Activated gamma-delta T cell treated with Interleukin-2 at 50 U/mL for 16 hours (primary cell): ENCODE measurements at places on chromosomes 4 and X.

DNA sequence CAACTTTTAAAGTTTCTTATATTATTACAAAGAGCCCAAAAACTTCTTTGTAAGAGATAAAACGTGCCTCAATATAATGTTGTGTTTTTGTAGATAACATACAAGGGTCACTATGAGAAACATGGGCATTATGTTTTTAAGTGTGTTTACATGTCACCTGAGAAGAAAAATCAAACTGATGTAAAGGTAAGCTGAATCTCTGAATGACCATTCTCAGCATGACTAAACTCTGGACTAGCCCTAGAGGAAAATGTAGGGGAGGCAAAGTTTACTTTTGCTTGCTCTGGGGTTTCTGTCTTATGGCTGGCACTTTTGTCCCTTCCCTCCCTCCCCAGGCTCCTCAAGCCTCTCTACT is 6.8 kb downstream of the MEPE start:
- DNase-seq, result no peak

GRCh38 chr4:1538096-1538410 is 131.8 kb upstream of the NKX1-1 start:
- DNase-seq, result no peak

- DNase-seq, result no peak
These were observed 126.9 kb downstream of the CBLL2 start for GRCh38 chrX:22399437-22400192.

- DNase-seq, result no peak
These were observed 161.3 kb upstream of the USP38 start for GRCh38 chr4:143023239-143023918.

DNA sequence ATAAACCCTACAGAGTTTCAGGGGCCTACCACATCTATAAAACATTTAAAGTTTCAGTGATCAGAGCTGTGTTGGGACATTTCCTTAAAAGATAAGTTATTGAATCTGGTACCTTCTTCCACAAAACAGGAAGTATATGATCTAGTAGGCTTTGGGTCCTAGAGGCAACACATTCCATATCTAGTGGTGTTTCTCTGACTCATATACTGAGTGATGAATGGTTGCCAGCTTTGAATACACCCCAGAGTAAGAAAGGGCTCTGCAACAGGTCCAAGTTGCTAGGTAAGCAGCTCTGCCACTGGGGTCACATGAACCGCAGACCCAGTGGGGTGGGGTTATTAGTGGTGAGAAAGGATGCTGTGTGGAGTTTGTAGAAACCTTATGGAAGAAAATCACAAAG is 32.4 kb upstream of the BLTP1 start:
- no peak for DNase-seq

- DNase-seq, result no peak
These were observed 7.3 kb downstream of the TREX2 start for GRCh38 chrX:153438532-153438931.

DNA sequence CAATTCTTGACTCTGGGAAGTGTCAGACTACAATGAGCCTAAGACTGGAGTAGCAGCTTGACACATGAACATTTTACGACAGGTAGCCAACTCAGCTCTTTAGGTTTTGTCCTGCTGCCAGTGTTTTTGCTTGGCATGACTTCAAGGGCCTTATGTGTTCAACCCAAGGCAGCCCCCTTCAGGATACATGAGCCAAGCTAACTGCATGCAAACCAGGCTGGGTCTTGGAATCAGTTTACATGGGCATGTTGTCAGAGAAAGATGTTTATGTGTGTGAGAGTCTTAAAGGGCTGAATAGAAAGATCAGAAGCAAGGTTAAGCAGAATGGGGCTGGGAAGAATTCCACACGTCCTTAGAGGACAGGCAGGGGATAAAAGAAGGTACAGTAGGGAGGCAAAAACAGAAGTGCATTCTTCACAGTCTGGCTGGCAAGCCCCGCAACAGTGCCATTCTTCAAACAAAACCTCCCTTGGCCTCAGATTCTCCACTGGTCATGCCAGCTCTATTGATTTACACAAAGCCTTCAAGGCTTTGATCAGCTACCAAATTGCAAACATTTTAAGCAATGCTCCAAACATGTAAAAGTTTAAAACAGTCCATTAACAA is 97.3 kb downstream of the NKX6-1 start:
- no peak for DNase-seq

DNA sequence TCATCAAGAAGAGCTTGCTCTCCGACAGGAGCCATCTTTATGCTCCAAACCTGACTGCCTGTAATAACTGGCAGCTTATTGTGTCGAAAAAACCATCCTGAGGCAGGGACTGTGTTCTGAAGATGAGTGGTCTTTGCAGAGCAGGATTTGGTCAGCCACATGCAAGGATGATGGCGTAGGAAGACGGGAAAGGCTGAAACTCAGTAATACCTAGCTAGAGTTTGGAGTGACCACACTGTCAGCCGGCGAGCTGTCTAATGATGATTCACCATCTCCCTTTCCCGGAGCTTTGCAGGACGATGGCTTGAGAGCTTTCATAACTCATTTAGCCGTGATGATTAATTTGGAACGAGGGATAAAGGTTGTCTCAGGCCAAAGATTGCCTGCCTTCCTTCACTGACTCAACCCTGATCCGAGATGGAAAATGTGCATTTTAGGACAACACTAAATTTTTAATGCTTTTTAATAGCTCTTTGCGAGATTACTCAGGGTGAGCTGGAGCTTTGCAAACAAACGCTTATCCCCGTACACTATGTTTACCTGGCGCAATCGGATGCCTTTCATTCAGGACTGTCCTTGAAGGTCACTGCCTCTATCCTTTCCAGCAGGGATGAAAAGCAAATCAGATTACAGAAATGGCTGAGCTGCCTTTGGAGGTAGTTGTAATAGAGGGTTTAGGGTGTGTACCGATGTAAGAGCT is 288.5 kb downstream of the ASMT start:
- DNase-seq, result no peak

DNA sequence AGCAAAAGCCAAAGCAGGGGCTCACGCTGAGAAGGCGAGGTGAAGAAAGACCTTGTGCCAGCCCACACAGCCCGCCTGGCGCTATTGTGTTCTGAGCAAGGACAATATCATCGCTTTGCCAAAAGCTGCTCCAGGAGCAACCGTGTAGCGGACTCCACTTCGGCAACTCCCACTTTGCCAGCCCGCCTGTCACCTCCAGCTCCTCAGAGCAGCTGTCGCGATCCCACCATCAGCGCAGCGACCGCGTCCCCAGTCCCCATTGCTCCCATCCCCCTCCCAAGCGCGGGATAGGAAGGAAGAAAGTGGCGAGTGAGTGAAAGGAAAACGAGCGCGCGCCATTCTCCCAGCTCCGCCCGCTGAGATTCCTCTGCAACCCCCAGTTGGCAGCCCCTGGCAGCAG is 759 bp downstream of the ZC4H2 start:
- no peak for DNase-seq

- no peak for DNase-seq
These were observed 532.7 kb downstream of the GRXCR1 start for GRCh38 chr4:43425206-43425605.
